ENCODE measurements at places on chromosomes 6 and 20. TPM values are rescaled to one million over a fixed set of nuclear protein-coding genes. Genes with fewer than 3 reads are reported as not detected.

The EGFL8 gene
- polyA plus RNA-seq: 11.5 TPM

The ECT2L gene
- 0.07 TPM for polyA plus RNA-seq

The TCP11 gene
- polyA plus RNA-seq: 1.4 TPM

The RAB44 gene
- polyA plus RNA-seq: not detected

The SAPCD1 gene
- polyA plus RNA-seq: 1.1 TPM

The EFCAB8 gene
- 0.25 TPM for polyA plus RNA-seq

The PNPLA1 gene
- 0.15 TPM for polyA plus RNA-seq

The PHACTR3 gene
- polyA plus RNA-seq: 28.5 TPM

The KCNK16 gene
- polyA plus RNA-seq: 57.1 TPM

The TNFRSF6B gene
- polyA plus RNA-seq: 7.1 TPM

The LAMA4 gene
- 7.0 TPM for polyA plus RNA-seq
